ENCODE measurements at places on chromosomes 1 and 21.

GRCh38 chr1:152940614-152941013 lies 6.4 kb upstream of the SPRR5 start:
- no peak for DNase-seq

- peak; percentile 81 for DNase-seq
These were observed 49.9 kb upstream of the CYP2J2 start for GRCh38 chr1:59976194-59977074.

DNA sequence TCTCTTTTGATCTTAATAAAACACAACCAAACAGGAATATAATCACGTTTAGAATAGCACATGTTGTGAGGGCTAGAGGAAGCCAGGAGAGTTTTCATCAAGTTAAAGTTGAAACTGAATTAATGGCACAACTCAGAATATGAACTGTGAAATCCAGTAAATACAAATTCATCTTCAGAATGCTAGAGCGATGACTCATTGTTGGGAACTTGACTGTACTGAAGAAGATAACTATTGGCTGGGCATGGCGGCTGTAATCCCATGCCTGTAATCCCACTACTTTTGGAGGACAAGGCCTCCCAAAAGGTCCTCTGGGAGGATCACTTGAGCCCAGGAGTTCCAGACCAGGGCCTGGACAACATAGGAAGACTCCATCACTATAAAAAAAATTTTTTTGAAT lies 8.8 kb downstream of the SYF2 start:
- no peak for DNase-seq

DNA sequence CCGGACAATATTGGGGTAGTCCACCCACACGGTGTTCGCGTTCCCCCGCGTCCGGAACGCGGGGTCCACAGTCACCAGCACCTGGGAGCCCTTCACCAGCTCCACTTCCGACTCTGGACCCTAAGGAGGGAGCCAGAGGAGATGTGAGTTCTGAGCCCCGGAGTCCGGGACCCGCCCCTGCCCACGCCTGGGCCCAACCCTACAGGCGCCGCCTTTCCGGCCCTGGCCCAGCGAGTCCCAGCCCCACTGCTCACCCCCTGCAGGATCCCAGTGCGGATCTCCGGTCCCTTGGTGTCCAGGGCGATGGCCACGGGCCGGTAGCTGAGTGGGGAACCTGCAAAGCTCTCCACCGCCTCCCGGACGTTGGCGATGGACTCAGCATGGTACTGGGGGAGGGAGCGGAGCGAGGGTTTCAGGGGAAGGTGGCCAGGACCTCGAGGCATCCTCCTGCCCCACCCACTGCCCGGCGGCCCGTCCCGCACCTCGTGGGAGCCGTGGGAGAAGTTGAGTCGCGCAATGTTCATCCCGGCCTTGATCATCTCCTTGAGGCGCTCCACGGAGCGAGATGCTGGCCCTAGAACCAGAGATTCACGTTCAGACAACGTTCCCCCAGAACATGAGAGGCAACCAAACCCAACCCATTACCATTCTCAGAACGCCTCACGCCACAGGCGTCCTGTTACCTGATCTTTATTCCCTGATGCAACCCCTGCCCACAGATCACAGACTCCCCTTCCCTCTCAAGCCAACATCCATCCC lies 5.9 kb downstream of the PKLR start:
- DNase-seq = no peak

DNA sequence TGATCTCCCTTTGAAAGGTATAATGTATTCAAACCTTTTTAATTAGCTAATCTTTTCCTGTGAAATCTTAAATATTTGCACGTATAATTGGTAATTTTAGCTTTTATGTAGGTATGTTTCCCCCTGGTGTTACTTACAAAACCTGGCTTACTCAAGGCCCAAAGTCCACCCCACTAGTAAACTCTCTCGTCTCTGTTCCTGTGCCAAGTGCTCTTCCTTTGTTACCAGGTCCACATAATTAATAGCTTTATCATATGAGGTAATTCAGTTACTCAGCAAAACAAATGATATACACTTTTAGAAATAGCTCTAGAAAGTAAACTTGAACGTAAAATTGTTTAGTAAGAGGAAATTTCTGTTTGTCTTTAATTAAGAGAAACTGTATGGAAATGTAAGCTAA lies 36.7 kb downstream of the NFIA start:
- no peak for DNase-seq

DNA sequence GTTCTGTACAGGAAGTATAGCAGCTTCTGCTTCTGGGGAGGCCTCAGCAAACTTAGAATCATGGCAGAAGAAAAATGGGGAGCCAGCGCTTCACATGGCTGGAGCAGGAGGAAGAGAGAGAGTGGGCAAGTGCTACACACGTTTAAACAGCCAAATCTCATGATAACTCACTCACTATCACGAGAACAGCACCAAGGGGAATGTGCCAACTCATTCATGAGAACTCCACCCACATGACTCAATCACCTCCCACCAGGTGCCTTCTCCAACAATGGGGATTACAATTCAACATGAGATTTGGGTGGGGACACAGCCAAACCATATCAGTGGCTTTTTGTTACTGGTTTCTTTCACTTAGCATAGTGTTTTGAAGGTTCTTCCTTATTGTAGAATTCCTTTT lies 138.6 kb downstream of the SYT14 start:
- DNase-seq = no peak

All from activated CD8-positive, alpha-beta memory T cell treated with anti-CD3 and anti-CD28 coated beads, Interleukin-2, amount 50 U/mL, for 48 hours (primary cell).